ENCODE measurements at places on chromosomes 1 and 21.
A peak's percentile ranks its signal among the peaks of the same experiment; 100 is the strongest.

- DNase-seq, result no peak
These were observed 65.6 kb upstream of the PLA2G4A start for GRCh38 chr1:186763107-186763506.

DNA sequence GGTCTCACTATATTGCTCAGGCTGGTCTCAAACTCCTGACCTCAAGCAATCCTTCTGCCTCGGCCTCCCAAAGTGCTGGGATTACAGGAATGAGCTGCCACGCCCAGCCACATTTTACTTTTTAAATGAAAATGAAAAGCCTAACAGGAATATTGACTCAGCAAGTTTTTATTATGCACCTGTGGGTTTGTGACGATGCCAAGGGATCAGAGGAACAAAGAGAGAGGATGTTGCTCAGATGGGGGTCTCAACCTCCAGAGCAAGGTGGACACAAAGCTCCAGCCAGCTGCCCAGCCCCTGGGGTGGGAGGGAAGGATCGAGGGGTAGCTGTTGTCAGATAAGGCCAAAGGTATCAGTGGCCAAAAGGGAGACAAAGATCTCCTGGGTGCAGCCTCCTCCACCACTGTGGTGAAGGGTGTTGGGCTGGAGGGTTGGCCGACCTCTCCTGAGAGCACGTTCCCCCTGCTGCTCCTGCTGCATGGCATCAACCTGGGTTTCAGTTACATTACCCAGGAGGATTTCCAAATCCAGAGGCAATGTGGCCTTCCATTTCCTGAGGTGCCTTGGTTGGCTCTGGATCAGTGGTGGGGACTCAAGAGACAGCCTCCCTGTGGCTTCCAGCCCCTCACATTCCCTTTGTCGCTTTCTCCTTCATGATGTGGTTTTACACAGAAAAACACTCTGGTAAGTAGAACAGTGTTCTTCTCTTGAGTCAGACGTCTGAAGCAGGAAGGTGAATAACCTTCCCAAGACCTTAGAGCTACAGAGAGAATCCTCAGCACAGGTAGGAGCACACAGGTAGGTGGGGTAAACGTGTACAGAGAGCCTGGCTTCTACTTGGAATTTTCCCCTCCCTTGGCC lies 34.2 kb downstream of the ZNF496 start:
- no peak for DNase-seq

DNA sequence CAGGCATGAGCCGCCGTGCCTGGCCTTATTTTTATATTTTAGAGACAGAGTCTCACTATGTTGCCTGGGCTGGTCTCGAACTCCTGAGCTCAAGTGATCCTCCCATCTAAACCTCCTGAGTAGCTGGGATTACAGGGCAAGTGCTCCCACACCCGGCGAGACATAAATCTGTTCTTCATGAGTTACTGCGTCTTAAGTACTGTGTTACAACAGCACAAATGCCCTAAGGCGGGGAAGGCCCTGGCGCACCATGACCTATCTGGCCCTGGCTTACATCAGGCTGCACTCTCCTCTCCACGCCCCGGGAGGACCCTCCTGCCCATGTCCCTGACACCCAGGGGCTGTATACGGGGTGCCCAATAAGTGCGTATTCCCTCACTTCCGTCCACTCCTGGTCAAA lies 4.3 kb downstream of the GPR153 start:
- no peak for DNase-seq

- no peak for DNase-seq
These were observed 27.6 kb upstream of the ZNF697 start for GRCh38 chr1:119675349-119676345.

GRCh38 chr1:206933333-206933945 lies 11.7 kb upstream of the FCMR start:
- DNase-seq, result no peak

DNA sequence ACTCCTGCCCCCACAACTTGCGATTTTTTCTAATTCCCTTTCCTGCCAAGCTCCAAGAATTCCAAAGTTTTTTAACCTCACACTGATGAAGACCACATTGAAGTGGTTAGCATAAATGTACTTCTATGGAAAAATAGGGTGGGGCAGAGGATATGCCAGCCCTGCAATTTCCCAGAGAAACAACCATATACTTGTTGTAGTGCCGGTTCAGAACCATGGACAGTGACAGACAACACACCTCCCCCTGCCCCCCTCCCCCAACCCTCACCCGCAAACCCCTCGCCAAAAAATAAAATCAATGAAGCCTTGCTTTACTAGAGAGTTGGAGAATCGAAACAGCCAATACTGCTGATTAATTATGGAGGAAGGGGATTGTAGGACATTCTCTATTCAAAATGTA lies 109.5 kb upstream of the GRIK3 start:
- DNase-seq, result no peak

- DNase-seq, result no peak
These were observed 6.6 kb downstream of the PEAR1 start for GRCh38 chr1:156899956-156900718.

- DNase-seq, result no peak
These were observed 41.5 kb upstream of the LRRC8D start for GRCh38 chr1:89779151-89779940.

GRCh38 chr21:45363921-45364467 lies 41.0 kb upstream of the COL18A1 start:
- DNase-seq, result peak; percentile 96

DNA sequence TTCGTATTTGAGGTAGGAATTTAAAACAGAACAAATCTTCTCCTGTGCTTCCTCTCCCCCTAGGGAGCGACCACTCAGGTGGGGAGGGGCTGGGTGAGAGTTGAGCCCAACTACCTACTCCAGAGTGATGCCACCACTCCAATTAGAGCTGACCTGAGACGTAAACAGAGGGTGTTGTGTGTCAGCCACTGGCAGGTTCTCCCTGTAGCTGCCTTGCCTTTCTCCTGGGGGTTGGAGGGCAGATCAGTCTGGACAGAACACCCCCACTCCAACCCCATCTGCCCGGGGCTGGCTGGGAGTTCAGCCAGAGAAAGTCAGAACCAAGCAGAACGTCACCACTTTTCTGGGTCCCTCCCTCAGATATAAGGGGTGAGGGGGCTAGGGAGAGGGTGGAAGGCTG lies 2.0 kb downstream of the HPDL start:
- no peak for DNase-seq

- no peak for DNase-seq
These were observed 34.0 kb downstream of the MEGF6 start for GRCh38 chr1:3577300-3577699.

GRCh38 chr1:151635479-151636072 lies 23.7 kb downstream of the SNX27 start:
- no peak for DNase-seq

GRCh38 chr1:73727036-73727435 lies 470.9 kb downstream of the LRRIQ3 start:
- DNase-seq, result no peak

DNA sequence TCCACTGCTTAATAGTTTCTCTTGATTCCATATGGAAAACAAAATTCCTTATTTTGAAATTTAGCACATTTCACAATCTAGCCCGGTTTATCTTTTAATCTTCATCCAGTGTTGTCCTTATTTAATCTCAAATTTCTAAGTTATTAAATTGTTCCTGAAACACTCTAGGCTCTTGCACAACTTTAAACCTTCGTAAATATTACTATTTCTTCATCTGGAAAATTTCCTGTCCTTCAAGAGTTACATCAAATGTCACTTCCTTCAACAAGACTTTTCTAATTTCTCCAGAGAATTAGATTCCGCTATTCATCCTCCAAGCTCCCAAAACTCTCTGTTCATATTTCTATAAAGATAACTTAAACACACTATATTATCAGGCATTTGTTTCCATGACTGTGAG lies 6.5 kb downstream of the FMO5 start:
- no peak for DNase-seq

GRCh38 chr21:29504751-29505321 lies 206.1 kb downstream of the BACH1 start:
- DNase-seq, result no peak

- no peak for DNase-seq
These were observed 81.0 kb downstream of the TTLL7 start for GRCh38 chr1:83917959-83918358.

GRCh38 chr1:5430136-5430535 lies 562.1 kb downstream of the NPHP4 start:
- DNase-seq, result no peak
